CD4-positive, alpha-beta T cell treated with Interleukin-12 subunit alpha and Interleukin-12 subunit beta, for 1 hour (primary cell): ENCODE measurements at places on chromosomes 6 and 20.

DNA sequence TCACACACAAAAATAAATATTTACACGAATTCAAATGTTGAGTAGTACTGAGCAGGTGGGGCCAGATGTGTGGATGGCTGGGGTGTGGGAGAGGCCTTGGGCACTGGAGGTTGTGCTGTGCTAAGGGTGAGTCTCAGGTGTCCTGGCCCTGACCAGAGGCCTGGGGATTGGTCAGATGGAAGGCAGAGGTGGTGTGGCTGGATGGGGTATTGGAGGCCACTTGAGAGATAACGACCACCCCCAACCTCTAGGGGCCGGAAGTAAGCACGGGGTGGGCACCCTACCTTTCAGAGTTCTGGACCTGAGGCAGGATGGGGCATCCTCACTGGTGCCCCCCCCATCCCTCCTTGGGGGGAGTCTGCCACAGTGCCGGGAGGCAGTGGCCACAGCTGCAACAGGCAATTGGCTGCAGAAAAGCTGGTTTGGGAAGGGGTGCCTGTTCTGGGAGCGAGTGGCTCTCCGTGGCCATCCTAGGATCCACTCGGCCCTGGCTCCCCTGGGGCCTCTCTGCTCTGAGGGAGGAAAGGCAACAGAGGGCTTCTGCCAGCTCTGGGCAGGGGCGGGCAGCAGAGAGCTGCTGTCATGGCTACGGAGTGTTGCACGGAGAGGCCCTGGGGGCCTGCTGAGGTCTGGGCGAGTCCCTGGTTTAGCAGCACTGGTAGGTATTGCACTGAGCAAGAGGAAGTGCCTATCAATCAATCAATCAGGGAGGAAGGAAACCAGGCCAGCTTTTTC lies 87.6 kb downstream of the ASXL1 start:
- DNase-seq = no peak

DNA sequence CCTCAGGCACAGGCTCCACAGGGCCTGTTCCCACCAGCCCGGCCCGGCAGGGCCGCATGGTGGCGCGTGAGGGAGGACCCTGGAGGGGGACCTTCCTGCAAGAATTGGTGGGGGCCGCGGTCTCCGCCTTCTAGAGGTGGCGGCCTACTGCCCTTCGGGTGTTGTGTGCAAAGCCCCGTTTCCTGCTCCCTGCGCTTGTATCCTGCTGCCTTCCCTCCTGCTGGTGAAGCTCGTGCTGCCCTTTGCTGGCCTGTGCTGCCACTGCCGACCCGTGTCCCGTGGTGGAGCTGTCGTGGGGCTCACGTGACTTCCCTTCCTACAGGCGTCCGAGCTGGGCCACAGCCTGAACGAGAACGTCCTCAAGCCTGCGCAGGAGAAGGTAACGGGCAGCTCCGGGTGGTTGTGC lies 8.4 kb upstream of the COL20A1 start:
- DNase-seq = no peak

DNA sequence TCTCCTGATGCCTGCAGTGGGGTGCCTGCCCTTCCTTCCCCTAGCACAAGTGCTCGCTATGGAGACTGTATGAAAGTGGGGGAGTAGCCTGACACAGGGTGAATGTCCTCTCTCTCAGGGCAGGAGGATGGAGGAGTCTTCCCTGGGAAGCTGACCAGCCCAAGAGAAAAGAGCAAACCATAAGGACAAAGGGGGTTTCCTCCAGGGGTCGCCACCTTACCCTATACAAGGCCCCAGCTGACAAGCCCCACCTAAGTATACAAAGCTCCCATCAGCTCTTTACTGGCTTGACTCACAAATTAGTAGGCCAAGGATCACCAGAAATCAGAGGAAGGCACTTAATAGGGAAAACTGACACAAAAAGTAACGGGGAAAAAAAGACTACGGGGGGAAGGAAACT lies 54.1 kb downstream of the PLAGL1 start:
- DNase-seq = no peak

DNA sequence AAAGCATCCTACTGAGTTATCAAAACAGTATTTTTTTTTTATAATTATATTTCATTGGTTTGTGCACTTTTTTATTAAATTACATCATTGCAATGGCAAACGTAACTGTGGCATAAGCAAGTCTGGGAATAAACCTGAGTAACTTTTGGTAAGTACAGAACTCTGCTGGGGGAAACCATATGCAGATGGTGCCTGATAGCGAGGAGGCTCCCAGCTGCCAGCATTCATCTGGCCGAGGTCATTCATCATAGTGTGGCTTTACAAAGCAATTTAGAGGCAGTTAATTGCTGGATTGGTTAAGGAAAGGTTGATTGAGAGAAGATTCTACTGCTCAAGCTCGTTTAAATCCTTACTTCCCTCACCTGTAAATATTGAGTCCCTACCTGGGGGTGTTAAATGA lies 52.6 kb downstream of the HECA start:
- no peak for DNase-seq

DNA sequence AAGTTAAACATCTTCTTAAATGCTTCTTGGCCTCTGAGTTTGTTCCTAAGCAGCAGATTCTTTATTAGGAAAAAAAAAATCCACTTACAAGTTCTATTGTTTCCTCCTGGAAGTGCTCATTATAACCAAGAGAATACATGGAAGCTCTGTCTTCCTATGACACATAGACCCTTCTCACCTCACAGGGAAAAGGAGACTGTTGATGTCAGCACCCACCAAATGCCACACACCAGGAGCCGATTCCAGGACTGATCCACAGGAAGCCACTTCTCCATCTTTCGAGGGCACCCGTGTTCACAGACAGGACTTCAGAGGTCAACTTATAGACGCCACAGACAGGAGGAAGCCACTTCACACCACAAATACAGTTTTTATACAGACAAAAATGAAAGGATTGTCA lies 13.4 kb upstream of the BNIP5 start:
- DNase-seq = no peak
